ENCODE measurements at places on chromosomes 4 and X.

- no peak overlapping the region for H3K4me3 ChIP-seq
- no peak overlapping the region for H3K27ac ChIP-seq
These were observed 2.6 kb downstream of the DCLK2 start for GRCh38 chr4:150080875-150081274.

DNA sequence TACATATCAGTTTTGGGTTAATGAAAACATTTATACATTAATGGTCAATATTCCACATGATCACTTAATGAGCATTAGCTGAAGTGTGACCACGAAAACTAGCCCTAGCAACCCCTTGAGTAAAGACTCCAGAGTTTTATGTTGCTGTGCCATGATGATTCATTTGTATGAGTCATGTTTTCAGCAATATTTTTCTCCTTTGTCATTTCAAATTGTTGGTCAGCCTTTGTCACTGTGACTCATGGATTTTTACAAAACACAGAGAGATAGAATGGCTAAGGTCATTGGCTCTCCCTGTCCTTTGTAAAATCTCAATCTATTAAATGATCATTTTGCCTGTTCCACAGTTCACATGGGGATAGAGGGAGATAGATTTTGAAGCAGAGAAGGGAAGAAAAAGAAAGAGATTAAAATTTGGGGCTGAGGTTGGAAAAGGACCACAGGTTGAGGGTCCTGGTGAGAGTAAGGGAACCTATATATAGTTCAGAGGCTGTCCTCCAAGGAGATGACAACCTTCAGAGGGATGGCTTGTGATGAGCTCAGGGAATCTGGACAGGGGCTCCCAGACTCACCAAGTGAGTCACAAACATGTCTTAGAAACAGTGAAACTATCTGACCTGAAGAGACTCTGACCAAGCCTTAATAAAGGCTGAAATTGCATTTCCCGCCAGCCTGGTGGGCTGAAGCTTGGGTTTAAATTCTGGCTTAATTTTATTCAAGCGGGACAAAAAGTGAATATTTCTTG, 25.6 kb downstream of the NR0B1 start:
- no peaks in the 10 kb centered on the region for H3K4me1 ChIP-seq
- H3K4me3 ChIP-seq, result no peak overlapping the region
- H3K27me3 ChIP-seq, result no peaks in the 10 kb centered on the region
- H3K27ac ChIP-seq, result no peak overlapping the region

- H3K4me1 ChIP-seq, result no peaks in the 10 kb centered on the region
- no peak overlapping the region for H3K27ac ChIP-seq
- H3K4me3 ChIP-seq, result no peak overlapping the region
- DNase-seq, result peak; percentile 34
- H3K36me3 ChIP-seq, result no peaks in the 10 kb centered on the region
These were observed 79.3 kb downstream of the NHSL2 start for GRCh38 chrX:71989768-71990426.

DNA sequence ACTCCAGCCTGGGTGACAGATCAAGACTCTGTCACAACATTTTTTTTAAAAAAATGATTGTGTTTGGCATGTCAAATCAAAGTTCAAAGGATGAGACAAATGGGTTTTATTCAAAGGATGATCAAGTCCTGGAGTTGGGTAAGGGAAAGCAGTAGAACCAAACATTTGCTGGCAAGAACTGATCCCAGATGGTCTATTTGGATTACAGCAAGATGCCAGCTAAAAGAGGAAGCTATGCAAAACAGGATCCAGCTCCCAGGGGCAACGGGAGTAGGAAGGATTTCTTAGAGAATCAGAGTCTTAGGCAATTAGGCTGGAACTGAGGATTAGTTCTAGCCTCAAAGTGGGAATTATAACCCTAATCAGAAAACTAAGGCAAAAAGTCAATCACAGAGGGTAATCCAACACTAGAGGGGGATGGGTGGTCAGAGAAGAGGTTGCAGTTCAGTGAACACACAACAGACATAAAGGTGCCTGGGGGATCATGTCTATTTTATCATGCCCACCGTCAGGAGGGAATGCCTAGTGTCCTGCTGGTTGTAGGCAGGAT, 133.0 kb upstream of the PLS3 start:
- H3K4me3 ChIP-seq, result no peak overlapping the region
- H3K4me1 ChIP-seq, result no peaks in the 10 kb centered on the region
- H3K27ac ChIP-seq, result no peak overlapping the region
